ENCODE measurements at places on chromosomes 13 and 19. TPM values are rescaled to one million over a fixed set of nuclear protein-coding genes. Genes with fewer than 3 reads are reported as not detected.

Gene ATXN8OS
- not detected for total RNA-seq

Gene SSC5D
- total RNA-seq = 3.1 TPM

Gene A1BG
- total RNA-seq = 5.6 TPM

DNA sequence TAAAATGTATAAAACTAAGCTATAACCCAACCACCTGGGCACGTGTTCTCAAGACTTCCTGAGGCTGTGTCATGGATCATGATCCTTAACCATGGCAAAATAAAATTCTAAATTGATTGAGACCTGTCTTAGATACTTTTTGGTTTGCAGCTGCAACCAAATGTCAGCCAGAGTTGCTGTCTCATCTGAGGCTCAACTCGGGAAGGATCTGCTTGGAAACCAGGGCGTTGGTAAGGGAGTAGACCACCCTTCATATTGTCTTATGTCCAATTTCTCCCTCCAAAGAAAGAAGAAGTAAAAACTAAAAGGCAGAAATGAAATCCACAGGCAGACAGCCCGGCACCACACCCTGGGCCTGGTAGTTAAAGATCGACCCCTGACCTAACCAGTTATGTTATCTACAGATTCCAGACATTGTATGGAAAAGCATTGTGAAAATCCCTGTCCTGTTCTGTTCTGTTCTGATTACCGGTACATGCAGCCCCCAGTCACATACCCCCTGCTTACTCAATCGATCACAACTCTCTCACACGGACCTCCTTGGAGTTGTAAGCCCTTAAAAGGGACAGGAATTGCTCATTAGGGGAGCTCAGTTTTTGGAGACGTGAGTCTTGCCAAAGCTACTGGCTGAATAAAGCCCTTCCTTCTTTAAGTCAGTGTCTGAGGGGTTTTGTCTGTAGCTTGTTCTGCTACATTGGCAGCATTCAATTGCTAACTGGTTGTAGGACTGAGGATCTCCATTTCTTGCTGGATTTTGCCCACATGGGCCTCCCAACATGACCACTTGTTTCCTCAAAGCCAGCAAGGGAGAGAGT lies 22.9 kb upstream of the IGSF23 start:
- H3K27me3 ChIP-seq = no peaks in the 10 kb centered on the region
- H3K36me3 ChIP-seq = no peaks in the 10 kb centered on the region
- DNase-seq = no peak
- H3K4me3 ChIP-seq = no peak overlapping the region

DNA sequence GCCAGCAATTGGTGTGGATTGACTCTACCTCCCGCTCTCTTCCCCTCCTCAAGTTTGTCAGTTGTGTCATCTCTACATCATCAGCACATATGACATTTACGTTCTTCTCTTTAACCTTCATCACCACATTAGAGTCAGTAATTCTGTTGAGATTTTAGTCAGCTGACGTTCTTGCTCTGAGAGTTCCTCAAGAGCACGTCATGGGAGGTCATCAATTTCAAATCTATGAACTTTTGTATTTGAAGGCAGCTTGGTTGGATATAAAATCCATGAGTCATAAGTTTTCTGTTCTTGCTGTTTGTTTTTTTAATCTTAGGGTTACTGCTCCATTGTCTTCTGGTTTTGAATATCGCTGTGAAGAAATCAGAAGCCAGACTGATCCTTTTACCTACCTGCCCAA lies 21.8 kb upstream of the ARGLU1 start:
- no peaks in the 10 kb centered on the region for H3K27me3 ChIP-seq
- no peak overlapping the region for H3K27ac ChIP-seq

DNA sequence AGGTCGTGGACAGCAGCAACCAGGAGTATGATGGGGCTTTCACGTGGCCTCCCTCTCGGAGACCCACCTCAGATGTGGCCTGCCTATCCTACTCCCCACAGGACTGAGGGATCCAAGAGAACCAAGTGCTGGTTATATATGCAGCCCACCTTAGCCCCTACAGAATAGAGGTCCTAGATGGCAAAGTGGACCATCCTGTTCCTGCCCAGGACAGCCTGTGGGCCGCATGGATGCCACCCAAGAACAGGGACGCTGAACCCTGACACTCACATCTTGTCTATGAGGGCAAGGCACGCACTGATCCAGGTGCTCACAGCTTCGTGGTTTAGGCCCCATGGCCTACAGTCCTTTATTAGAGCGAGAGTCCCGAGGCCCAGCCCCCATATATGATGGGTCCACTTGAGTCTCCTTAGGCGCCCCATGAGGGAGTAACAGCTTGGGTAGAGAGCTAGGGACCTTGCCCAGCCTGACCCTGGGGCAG lies 1.5 kb upstream of the SLC27A5 start:
- peak overlapping the region; percentile 49 for H3K27ac ChIP-seq
- peaks cover 4% of the 10 kb centered on the region for H3K4me1 ChIP-seq
- DNase-seq = peak; percentile 80

- H3K27me3 ChIP-seq = no peaks in the 10 kb centered on the region
- H3K36me3 ChIP-seq = no peaks in the 10 kb centered on the region
- no peak overlapping the region for H3K4me3 ChIP-seq
- no peak overlapping the region for H3K27ac ChIP-seq
- peaks cover 14% of the 10 kb centered on the region for H3K4me1 ChIP-seq
- DNase-seq = no peak
Observed at GRCh38 chr13:95296326-95296925, 4.8 kb downstream of the ABCC4 start.

Gene NLRP11
- total RNA-seq = 0.22 TPM

GRCh38 chr13:37748913-37749312 lies 120.7 kb downstream of the TRPC4 start:
- no peaks in the 10 kb centered on the region for H3K4me1 ChIP-seq
- no peaks in the 10 kb centered on the region for H3K36me3 ChIP-seq
- no peak for DNase-seq
- no peak overlapping the region for H3K27ac ChIP-seq
- no peaks in the 10 kb centered on the region for H3K27me3 ChIP-seq

DNA sequence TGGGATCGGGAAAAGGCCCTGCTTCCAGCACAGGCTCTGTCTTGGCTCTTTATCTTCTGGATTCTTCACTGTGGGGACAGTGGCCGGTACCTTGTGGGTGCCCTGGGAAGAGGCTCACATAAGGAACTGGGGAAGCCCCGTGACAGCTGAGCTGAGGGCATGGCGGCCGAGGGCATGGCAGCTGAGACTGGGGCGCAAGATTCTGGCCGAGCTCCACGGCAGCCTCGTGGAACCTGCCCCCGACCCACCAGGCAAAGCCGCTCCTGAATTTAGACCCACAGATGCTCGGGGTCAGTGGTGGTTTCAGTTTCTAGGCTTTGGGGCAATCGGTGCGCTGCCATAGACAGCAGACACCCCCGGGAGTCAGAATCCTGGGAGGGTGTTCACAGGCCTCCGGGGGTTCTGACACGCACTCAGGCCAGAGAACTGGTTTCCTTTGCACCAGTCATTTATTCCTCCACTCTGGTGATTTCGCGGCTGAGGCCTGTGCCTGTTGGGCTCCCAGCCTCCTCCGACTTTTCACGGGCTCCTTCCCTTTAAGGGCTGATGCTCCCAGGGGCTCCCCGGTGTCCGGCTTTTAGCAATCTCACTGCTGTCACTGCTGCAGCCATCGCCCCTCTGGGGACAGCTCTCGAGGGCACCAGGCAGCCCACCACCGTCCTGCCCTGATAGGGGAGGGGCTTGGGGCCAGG lies 117.6 kb downstream of the TEX29 start:
- H3K27ac ChIP-seq = no peak overlapping the region
- H3K4me3 ChIP-seq = no peak overlapping the region
- H3K36me3 ChIP-seq = no peaks in the 10 kb centered on the region
- DNase-seq = no peak
- no peaks in the 10 kb centered on the region for H3K4me1 ChIP-seq

- H3K27me3 ChIP-seq = no peaks in the 10 kb centered on the region
- no peak overlapping the region for H3K4me3 ChIP-seq
- H3K36me3 ChIP-seq = no peaks in the 10 kb centered on the region
- H3K4me1 ChIP-seq = no peaks in the 10 kb centered on the region
- no peak overlapping the region for H3K27ac ChIP-seq
Observed at GRCh38 chr13:76762721-76763120, 123.5 kb downstream of the KCTD12 start.

DNA sequence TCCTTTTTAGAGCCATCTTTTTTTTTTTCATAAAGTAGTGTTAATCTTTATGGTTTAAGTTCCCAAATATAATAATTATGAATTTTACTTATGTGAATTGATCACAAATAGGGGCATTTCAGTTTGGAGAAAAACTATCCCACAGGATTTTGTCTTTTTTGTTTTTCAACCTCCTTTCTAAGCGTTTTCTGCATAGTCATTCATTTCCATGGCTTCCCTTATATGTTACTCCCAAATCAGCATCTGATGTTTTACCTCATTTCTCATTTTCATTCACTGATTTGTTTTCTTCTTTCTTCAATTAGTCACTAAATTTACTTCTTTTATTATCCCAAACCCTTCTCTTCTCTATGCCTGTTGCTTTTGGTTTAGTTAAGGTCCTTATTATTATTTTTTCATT lies 24.7 kb downstream of the PDS5B start:
- no peak overlapping the region for H3K4me3 ChIP-seq
- H3K4me1 ChIP-seq = no peaks in the 10 kb centered on the region
- no peaks in the 10 kb centered on the region for H3K36me3 ChIP-seq
- no peak overlapping the region for H3K27ac ChIP-seq

DNA sequence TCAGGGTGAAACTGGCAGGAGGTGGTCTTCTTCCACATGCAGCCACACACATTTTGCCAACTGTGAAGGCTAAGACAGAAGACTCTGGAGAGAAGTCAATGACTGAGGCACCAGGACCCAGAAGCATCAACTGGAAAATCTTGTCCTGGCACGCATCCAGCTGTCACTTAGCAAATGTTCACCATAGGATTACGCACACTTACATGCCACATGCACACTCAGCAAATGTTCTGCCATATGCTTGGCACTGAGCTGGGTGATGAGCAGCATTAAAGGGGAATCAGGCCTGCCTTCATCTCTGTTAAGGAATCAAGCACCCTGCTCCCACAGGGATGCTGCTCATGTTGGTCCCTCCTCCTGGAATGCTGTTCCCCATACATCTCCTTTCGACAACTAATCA lies 5.1 kb downstream of the ZNF599 start:
- H3K27ac ChIP-seq = no peak overlapping the region
- no peaks in the 10 kb centered on the region for H3K27me3 ChIP-seq
- no peak overlapping the region for H3K4me3 ChIP-seq
- H3K36me3 ChIP-seq = peaks cover 46% of the 10 kb centered on the region
- DNase-seq = no peak
- peaks cover 4% of the 10 kb centered on the region for H3K4me1 ChIP-seq

DNA sequence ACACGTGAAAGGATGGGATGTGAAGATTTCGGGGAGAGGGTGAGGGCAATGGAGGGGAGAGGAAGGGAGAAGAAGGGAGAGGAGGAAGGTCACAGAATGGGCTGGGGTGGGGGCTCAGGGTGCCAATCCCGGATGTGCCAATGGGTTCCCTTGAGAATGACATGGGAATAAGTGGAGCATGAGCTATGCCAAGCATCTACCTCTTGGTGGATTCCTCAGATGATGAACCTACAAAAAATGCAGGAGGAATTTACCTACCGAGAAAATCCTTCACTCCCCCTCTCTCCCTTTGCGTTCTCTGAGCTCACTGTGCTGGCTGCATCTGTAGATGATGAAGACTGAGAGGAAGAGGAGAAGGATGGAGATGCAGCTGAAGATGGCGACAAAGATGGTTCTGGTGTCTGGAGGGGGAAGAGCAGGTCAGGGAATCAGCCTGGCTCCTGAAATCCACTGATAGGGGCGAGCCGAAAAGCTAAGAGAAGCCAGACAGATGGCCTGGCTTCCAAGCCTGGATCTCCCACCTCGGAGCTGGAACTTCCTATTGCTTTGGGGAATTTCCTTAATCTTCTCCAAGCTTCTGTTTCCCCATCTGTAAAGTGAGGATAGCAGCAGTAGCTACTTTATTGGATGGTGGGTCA lies 21.6 kb downstream of the VSTM1 start:
- H3K4me1 ChIP-seq = no peaks in the 10 kb centered on the region
- no peak for DNase-seq
- H3K36me3 ChIP-seq = no peaks in the 10 kb centered on the region
- no peak overlapping the region for H3K27ac ChIP-seq

Gene ATP4A
- 2.4 TPM for total RNA-seq

Gene PLK5
- total RNA-seq = not detected

DNA sequence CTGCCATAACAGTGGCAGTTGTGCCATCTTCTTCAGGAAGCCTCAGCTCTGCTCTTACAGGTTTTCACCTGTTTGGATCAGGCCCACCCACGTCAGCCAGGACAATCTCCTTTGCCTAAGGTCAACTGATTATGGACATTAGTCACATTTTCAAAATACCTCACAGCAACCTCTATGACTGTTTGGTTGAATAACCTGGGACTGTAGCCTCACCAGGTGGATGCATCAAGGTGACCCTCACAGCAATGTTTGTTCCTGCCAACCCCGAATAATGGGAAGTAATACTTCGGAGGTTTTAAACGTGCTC lies 17.2 kb upstream of the ATP12A start:
- no peaks in the 10 kb centered on the region for H3K36me3 ChIP-seq
- no peaks in the 10 kb centered on the region for H3K27me3 ChIP-seq
- DNase-seq = no peak

Gene WASF3
- 5.4 TPM for total RNA-seq

- H3K4me3 ChIP-seq = peak overlapping the region; percentile 94
- H3K27me3 ChIP-seq = no peaks in the 10 kb centered on the region
- DNase-seq = peak; percentile 88
- peaks cover 31% of the 10 kb centered on the region for H3K4me1 ChIP-seq
- peaks cover 5% of the 10 kb centered on the region for H3K36me3 ChIP-seq
- peak overlapping the region; percentile 97 for H3K27ac ChIP-seq
Observed at GRCh38 chr13:51451467-51452360, 1.1 kb downstream of the INTS6 start.

GRCh38 chr13:26425443-26426358 lies 131.8 kb upstream of the WASF3 start:
- H3K4me1 ChIP-seq = no peaks in the 10 kb centered on the region
- H3K36me3 ChIP-seq = no peaks in the 10 kb centered on the region
- H3K4me3 ChIP-seq = no peak overlapping the region
- no peak overlapping the region for H3K27ac ChIP-seq

DNA sequence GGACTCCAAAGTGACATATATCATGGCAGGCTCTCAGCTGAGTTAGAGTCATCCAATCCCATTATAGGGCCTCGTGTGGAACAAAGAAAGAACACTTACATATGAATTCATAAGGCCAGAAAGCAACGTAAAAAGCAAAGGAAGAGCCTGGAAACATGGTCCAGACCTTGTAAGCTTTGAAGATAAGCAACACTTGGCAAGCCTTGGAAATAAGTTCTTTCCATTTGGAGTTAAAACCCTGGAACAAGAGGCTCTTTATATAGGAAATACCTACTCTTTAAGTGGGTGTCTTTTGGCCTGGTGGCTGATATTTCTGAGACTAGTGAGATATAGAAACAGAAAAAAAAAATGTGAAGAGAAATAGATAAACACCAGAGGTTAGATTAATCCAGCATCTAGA lies 49.4 kb downstream of the ZAR1L start:
- H3K36me3 ChIP-seq = peaks cover 11% of the 10 kb centered on the region
- no peak overlapping the region for H3K27ac ChIP-seq
- DNase-seq = no peak
- no peaks in the 10 kb centered on the region for H3K4me1 ChIP-seq
- no peak overlapping the region for H3K4me3 ChIP-seq

Gene DOCK6
- total RNA-seq = 21.2 TPM

Gene ZNF285
- total RNA-seq = 1.0 TPM

Gene MYO1F
- total RNA-seq = 3.1 TPM
